NCI-H146 (cell line): ENCODE measurements at places on chromosomes 1 and 21.

- DNase-seq: no peak
Measured at GRCh38 chr21:37210130-37210529, 57.0 kb downstream of the VPS26C start.

- no peak for DNase-seq
Measured at GRCh38 chr1:44810101-44810761, 1.9 kb downstream of the BTBD19 start.

- DNase-seq: no peak
Measured at GRCh38 chr1:118143121-118143520, 41.9 kb downstream of the SPAG17 start.

GRCh38 chr1:54227091-54227602 is 27.2 kb downstream of the MRPL37 start:
- DNase-seq: no peak

- no peak for DNase-seq
Measured at GRCh38 chr1:117673405-117673804, 67.6 kb downstream of the TENT5C start.

- no peak for DNase-seq
Measured at GRCh38 chr1:219041141-219041540, 132.5 kb upstream of the LYPLAL1 start.

- no peak for DNase-seq
Measured at GRCh38 chr1:203722909-203723308, 42.1 kb upstream of the LAX1 start.
